ENCODE measurements at places on chromosomes 7 and 10.

DNA sequence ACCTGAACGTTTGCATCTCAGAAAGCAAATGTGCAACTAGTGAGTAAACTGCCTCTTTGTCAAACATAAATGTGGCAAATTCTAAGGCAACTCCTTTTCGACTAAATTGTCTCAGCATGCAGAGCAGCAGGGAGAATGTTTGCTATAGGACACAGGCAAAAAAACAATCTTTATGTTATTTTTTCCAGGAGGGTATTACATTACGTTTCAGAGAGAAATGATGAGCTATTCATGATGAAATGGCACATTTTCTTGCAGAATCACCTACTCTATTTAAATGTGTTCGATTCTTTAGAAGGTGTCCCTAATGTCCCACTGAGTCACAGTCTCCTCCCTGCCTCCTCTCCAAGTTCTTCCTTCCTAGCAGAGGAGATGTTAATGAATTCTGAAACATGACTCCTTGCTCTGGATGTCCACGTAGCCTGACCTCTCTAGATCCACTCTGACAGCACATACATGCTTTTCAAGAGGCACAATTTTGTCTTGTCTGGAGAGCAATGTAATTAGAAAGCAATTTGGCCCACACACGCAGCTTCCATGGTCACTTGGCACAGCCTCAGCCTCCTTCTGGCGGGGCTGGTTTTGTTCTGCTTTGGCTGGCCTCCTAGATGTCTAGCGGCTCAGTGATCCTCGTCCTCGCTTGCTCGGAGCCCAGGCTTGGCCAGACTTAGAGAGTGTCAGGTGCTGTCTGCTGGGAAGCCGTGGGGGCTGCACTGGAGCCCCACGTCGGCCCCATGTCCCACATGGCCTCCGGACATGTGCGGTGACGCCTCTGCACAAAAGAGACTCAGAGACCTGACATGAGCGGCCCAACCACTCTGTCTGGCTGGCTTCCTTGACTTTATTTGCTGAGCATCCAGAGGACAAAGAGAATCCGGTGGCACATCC, 125.7 kb upstream of the ZNF438 start:
- no peak for DNase-seq

- no peak for DNase-seq
These were observed 213.7 kb downstream of the GLI3 start for GRCh38 chr7:42023262-42023661.

- no peak for DNase-seq
These were observed 401.9 kb upstream of the MKI67 start for GRCh38 chr10:128528167-128528566.

- no peak for DNase-seq
These were observed 36.8 kb downstream of the TAS2R41 start for GRCh38 chr7:143514487-143514886.

DNA sequence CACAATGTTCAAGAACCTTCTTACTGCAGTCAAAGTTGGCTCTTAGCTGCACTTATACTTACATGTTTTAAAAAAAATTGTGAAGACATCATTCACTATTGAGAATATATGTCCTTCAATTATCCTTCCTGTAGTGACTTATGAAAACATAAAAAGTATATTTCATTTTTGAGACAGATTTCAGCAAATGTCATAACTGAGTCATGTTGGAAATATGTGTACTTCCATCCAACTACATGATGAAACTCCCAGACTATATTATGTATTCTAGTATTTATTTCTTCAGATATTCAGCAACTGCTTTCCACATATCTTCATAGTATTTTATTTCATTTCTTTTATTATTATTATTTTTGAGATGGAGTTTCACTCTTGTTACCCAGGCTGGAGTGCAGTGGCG, 160.2 kb downstream of the ARHGAP12 start:
- peak; percentile 21 for DNase-seq

DNA sequence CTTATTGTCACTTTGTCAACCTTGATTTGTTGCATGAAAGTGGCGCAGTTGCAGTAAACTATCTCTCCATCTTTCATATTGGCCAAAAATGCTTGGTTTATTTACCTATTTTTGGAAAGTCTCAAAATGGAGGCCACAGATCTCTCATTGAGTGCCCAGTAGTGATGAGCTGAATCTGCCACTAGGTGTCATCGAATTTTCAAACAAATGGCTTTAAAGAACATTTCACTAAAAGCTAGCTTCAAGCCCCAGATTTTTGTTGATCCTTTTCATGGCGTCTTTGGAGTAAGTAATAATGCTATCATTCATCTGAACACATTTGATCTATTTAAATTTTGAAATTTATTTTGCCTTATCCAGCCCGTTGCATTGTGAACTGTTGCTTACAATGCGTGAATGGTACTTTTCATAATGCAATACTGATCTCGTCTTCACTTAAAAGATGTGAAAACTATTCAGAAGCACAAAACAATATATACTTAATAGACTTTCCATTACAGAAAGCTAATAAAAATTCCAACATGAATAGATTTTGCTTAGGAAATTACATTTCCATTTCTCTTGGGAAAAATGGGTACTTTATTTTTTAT, 236.2 kb downstream of the DNAJB9 start:
- peak; percentile 40 for DNase-seq

DNA sequence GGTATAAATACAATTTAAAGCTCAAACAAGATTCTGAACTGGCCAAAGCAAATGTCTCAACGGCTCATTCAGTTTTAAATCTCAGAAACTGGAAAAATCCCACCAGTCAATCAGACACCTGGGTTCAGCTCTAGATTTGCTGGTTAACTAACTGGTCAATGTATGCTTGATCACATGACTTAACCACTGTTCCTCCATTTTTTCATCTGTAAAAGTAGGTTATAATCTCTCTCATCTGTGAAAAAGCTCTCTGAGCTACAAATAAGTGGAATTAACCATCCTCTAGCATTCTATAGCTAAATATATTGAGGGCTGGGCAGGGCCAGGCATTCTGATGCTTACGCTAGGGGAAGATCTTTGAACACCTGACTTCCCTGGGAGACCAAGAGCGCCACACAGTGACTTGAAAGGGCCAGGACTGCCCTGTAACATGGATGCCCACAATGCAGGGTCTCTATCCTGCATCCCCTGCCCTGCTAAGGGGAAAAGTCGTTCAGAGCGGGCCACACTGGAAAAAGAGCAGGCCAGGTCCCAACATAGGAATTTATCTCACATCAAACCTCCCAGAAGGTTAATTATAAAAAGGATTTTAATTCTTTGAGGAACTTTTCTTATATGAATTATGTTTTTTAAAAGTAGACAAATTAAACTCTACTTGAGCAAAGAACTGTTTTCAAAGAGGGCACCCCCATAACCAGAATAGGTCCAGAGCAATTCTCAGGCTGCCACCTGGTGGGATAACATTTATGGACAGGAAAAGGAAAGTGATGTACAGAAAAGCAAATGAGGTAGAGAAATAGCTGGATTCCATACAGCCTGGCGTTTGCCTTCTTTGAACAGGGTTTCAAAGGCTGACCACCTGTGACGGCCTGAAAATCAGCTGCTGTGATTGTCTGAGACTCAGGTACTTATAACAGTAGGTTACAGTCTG, 1.8 kb downstream of the RP9 start:
- no peak for DNase-seq

DNA sequence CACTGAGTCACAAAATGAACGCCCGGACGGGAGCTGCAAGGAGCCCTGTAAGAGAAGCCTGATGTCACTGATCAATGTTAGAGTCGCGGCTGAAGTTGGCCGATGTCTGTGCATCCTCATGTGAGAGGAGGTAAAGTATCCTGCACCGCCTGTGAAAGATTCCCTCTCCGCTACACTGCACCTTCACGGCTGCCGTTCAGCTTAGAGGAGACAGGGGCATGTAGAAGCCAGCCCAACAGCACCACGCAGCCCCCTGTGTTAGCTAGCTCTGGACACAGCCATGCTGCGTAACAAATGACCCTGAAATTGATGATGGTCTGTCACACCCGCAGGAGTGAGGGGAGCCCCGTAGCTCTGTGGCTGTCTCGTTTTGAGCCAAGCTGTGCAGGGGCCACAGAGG, 81.5 kb upstream of the DIP2C start:
- DNase-seq, result no peak
